Posterior cingulate gyrus (tissue), 11 donors: ENCODE measurements at places on chromosomes 7 and 10.

- DNase-seq = peak; percentile 58
Measured at GRCh38 chr10:13349463-13350274, 1.6 kb upstream of the SEPHS1 start.

- DNase-seq = no peak
Measured at GRCh38 chr10:112261281-112261822, 21.8 kb upstream of the TECTB start.

GRCh38 chr7:5779141-5779540 is 2.3 kb downstream of the RNF216 start:
- DNase-seq = no peak

DNA sequence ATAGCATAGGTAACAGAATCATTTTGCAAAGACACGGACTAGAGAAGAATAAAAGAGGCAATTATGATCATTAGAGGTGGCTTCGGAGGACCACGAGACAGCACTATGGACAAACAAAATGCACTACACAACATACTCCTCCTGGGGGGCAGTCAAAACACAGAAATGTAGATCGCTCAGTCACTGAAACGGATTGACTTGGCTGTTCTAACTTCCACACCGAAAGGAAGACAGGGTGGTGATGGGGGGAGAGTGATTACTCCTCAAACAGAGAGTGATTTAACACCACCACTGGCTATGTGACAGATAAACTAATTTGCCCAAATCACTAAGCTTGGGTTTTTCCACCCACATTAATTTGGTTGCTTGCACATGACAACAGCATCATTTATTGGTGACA is 14.1 kb upstream of the PPA1 start:
- no peak for DNase-seq

GRCh38 chr10:5090551-5090950 is 3.7 kb upstream of the AKR1C3 start:
- no peak for DNase-seq

GRCh38 chr10:33657154-33657908 is 322.9 kb upstream of the NRP1 start:
- DNase-seq = no peak

DNA sequence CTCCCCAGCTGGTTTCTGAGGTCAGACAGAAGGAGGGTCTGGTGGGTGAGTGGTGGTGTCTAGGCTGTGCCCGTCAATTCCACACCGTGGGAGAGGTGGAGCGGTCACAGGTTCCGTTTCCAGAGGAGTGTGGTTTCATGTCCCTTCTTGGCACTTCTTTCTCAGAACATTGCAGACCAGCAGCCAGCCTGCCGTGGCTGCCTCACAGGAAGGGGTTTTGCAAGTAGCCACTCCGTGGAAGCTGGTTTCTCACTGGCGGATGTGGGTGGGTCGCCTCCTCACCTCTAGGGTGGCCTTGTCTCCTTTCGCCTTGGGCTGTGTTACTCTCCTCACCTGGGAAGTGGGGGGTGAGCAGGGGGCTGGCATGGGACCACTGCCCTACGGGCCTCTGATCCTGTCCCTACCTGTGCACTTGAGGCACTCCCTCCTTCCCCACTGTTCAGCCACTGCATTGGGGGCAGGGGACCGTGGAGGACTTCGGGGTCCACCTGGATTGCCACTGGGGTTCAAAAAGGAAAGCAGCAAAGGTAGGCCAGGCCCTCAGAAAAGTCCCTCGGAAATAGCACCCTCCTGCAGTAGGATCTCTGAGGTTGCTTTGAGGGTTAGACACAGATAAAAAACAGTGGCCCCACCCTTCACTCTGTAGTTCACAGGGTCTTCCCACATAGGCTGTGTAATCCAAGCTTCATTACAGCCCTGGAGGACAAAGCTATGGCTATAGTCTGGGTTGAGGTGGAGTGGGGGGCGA is 33.9 kb downstream of the TSPAN14 start:
- DNase-seq = no peak

DNA sequence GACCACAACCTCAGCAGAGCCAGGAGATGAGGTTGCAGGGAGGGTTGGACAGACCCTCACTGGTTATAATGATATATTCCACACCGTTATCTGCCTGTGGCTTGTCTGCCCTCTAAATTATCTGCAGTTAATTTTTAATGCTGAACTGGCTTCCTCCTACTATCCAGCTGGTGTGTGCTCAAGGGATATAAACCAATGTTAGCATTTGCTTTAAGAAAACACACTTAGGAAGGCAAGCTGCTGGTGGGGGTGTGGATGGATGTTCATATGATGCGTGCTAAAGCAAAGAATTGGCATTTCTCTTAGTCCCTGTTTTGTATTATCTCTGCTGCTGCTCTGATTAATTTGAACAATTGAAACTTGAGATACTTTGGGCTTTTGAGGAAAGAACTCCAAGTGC is 132.2 kb upstream of the NPVF start:
- DNase-seq = no peak

DNA sequence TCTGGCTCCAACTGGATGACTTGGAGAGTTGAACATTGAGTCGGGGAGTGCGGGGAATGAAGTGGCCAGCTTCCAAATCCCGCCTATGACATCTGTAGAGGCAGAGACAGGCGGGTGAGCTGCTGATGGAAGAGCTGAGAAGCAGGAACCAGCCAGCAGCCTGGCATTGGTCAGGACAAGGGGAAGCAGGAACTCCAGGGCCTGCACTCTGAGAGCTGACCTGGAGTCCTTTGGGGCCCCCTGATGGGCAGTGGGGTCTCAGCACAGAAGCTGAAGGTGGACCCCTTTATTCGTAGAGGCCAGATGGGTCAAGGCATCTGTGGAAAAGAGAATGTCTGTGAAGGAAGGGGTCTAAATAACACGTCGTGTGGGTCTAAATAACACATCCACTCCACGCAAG is 57.0 kb downstream of the SEC61G start:
- no peak for DNase-seq

DNA sequence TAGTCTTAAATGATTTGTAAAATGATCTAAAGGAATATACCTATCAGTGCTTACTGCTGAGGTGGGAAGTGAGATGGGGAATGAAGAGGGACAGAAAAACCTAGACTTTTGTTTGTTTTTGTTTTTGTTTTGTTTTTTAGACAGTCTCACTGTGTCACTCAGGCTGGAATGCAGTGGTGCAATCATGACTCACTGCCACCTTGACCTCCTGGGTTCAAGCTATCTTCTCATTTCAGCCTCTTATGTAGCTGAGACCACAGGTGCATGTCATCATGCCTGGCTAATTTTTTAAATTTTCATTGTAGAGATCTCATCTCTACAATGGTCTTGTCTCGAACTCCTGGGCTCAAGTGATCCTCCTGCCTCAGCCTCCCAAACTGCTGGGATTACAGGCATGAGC is 116.4 kb upstream of the SEM1 start:
- DNase-seq = no peak

GRCh38 chr10:131654471-131655087 is 246.2 kb upstream of the PPP2R2D start:
- DNase-seq = no peak

DNA sequence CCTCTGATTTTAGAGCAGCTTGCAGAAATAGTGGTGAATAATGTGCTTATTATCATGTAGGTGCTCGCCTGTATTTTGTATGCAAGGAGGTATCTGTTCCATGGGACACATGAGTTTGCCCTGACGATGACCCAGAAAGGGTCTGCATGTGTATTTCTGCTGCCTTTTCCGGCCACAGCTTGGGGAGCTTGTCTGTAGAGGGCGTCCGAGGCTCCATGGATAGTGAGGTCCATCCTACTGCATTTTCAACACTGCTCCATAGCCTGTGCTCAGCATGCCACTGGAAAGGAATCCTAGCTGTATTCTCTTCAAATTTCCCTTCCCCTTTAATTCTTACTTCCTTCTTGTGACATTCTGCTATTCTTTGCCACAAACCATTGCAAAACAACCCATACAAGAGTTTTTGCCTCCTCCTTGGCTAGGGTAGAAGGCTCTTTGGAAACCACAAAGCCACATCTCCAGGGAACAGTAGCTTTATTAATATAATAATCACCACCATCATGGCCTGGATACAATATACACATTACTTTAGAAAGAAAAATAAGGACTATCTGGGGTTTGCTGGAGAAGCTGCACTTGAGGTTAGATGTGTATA is 127.7 kb downstream of the DYNC1I1 start:
- no peak for DNase-seq

GRCh38 chr10:43049081-43049551 is 27.8 kb upstream of the RET start:
- peak; percentile 16 for DNase-seq

- peak; percentile 54 for DNase-seq
Measured at GRCh38 chr10:127922675-127923366, 15.9 kb downstream of the PTPRE start.

DNA sequence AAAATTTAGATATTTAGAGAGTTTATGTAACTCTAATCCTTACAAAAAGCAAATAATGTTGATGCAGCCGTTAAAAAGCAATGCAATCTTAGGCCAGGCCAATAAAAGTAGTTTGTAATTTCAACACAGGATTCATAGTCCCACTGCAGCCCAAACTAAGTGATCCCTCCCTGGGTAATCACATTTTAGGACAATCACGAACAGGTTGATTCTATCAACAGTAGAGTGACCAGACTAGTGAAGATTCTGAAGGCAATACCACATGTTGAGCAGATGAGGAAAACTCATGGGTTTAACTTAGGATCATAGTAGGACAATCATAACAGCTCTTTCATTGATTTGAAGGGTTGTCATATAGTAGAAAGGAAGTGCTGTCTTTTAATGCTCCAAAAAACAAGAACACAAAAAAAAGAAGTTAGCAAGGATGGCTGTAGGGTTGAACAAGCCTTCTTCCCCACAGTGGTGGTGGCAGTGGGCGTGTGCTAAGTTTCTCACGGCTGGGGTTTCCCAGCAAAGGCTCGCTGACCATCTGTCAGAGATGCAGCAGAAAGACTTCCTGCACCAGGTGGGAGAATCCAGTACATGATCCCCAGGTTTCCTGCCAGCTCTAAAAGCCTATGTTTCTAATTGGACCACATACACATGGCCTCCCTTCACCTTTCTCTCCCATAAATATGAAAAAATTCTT is 212.2 kb downstream of the CHRM2 start:
- DNase-seq = peak; percentile 13

- DNase-seq = no peak
Measured at GRCh38 chr7:93051660-93052059, 66.1 kb downstream of the SAMD9 start.

- no peak for DNase-seq
Measured at GRCh38 chr7:29297194-29297890, 102.8 kb downstream of the CHN2 start.

- no peak for DNase-seq
Measured at GRCh38 chr7:34747867-34748727, 90.1 kb downstream of the NPSR1 start.
